ENCODE measurements at places on chromosomes 11 and 22. TPM values are rescaled to one million over a fixed set of nuclear protein-coding genes. Genes with fewer than 3 reads are reported as not detected.

MRGPRX3 gene
- not detected for total RNA-seq

MPEG1 gene
- 2.9 TPM for total RNA-seq

RFPL2 gene
- 0.30 TPM for total RNA-seq

RASGRP2 gene
- 668 TPM for total RNA-seq

PLEKHB1 gene
- total RNA-seq = 30.8 TPM

UCP3 gene
- total RNA-seq = 3.0 TPM

TUB gene
- total RNA-seq = not detected

TCN2 gene
- 0.52 TPM for total RNA-seq

OR10A6 gene
- total RNA-seq = not detected

BARX2 gene
- total RNA-seq = not detected

GRCh38 chr11:58905011-58905720, 34.1 kb upstream of the GLYATL1 start:
- H3K36me3 ChIP-seq = no peaks in the 10 kb centered on the region
- H3K27me3 ChIP-seq = peaks cover 29% of the 10 kb centered on the region
- no peak overlapping the region for H3K27ac ChIP-seq
- no peak overlapping the region for H3K4me3 ChIP-seq
- DNase-seq = no peak

GRCh38 chr11:114366331-114367243, 33.7 kb downstream of the C11orf71 start:
- no peaks in the 10 kb centered on the region for H3K4me1 ChIP-seq
- H3K27me3 ChIP-seq = peaks cover 3% of the 10 kb centered on the region
- H3K36me3 ChIP-seq = no peaks in the 10 kb centered on the region
- H3K27ac ChIP-seq = no peak overlapping the region

DNA sequence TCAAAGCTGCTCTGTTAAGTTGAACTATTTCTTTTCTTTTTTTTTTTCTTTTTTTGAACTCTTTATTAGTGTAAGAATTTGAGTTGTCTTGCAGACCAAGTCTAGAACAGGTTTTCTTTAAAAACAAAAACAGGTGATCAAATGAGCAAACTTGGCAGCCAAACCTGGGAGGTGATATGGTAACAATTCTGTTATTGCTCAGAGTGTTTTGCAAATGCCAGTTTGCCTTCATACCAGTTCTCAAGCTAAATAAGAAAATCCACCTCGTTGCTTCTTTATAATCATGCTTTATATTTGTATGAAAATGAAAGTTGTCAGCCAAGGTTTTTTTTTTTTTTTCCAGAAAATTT, 76.9 kb downstream of the DEPDC5 start:
- no peaks in the 10 kb centered on the region for H3K27me3 ChIP-seq
- no peak overlapping the region for H3K4me3 ChIP-seq
- no peaks in the 10 kb centered on the region for H3K4me1 ChIP-seq
- no peak overlapping the region for H3K27ac ChIP-seq

DNA sequence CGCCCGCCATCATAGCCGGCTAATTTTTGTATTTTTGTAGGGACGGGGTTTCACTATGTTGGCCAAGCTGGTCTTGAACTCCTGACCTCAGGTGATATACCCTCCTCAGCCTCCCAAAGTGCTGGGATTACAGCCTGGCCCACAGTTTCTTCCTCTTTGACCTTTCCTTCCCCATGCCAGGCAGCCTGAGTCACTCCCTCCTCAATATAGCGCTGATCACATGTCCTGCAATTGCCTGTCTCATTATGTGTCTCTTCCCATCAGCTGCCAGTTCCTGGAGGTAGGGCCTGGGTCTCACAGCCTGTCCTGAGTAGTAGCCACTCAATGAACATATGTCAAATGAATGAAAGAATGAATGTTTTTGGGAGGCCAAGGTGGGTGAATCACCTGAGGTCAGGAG, 43.0 kb upstream of the CCDC134 start:
- DNase-seq = no peak
- H3K36me3 ChIP-seq = no peaks in the 10 kb centered on the region
- H3K4me1 ChIP-seq = no peaks in the 10 kb centered on the region

DNA sequence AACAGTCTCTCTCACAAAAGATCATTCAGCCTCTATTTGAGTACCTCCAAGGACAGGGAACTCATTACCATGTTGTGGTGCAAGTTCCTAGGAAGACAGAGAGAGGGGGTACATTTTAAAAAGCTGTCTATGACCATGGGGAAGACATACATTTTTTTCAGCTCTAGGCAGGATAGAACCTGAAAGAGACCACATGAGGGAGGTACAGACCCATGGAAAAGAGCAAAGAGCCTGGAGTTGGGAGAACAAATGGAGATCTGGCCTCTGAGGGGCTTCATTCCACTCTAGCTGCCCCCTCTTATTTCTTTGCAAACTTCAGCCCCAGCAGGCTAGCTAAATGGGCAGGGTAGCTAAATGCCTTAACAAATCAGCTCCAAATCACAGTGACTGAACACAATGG, 36.3 kb downstream of the KCNC1 start:
- no peak overlapping the region for H3K27ac ChIP-seq
- H3K4me1 ChIP-seq = no peaks in the 10 kb centered on the region
- no peaks in the 10 kb centered on the region for H3K36me3 ChIP-seq
- H3K27me3 ChIP-seq = no peaks in the 10 kb centered on the region
- DNase-seq = no peak

DNA sequence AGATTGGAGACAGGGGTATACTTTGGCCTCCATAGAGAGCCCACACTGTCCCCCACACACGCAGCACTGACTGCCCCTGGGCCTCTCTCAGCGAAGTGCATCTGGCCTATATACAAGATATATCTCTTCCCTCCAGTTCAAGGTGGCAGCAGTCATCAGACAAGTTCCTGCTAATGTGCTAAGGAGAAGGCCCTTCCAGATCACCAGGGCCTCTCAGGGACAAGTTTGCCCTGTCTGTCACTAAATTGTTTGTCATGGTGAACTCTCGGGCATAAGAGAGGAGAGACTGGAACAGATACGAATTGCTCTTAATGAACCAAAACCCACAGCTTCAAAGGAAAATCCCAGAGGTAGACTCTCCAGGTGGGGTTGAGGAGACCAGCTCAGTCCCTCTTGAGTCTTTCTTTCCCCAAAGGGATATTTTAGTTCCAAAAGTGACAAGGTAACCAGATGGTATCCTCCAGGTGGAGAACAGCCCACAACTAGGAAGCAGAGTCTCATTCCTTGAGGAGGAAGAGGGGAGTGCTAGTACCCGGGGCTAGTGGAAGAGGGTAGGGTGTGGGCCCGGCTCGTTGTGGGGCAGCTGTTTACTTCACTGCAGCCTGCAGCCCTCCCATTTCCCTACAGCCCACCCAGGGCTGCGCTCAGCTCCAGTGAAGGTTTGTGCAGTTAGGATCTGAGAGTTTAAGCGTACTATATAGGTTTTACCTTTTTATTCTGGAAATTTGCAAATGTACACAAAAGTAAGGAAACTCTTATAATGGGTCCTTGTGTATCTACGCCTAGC, 2.2 kb upstream of the SLC35C1 start:
- H3K27me3 ChIP-seq = no peaks in the 10 kb centered on the region
- H3K36me3 ChIP-seq = peaks cover 8% of the 10 kb centered on the region
- no peak overlapping the region for H3K27ac ChIP-seq
- peaks cover 34% of the 10 kb centered on the region for H3K4me1 ChIP-seq
- H3K4me3 ChIP-seq = no peak overlapping the region
- DNase-seq = no peak

DNA sequence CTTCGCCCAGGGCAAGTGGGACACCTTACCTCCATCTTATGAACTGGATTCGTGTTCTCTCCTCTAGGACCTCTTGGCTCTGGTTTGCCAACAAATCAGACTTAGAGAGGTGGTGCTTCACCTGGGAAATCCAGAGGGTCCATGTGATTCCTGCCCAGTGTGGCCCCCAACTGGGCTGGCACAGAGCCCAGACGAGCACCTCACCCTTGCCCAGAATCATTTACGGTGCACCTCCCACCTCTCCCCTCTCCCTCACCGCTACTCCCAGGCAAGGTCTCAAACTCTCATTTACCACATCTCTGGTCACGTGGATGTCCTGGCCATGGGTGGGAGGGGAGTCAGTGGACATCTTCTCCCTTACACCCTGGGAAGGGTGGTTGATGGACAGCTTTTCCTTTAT, 1.1 kb downstream of the SPATA19 start:
- no peaks in the 10 kb centered on the region for H3K27me3 ChIP-seq
- no peak overlapping the region for H3K27ac ChIP-seq
- no peak overlapping the region for H3K4me3 ChIP-seq

DNA sequence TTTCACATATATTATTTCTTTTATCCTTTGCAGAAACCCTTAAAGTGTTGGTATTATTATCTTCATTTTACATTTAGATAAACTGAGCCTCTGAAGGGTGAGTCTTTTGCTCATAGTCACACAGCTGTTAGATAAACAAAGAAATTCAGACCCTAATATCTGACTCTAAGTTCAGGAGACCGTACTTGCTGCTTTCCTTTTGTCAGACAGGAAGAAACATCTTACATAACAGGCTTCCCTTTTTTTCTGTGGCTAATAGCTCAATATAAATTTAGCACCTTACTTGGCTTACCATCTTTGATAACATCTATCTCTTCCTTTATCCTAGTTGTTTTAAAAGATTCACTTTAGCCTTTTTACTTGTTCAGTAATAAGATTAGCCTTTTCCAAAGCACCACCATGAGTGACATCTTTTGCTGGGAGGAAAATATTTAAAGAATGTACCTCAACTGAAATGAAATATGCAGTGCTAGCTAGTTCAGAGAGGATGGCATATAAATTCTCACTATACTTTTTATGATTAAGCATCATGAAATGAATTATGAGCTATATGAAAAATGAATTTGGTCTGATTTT, 128.6 kb downstream of the WNT11 start:
- no peak overlapping the region for H3K4me3 ChIP-seq
- no peaks in the 10 kb centered on the region for H3K27me3 ChIP-seq
- H3K27ac ChIP-seq = no peak overlapping the region
- no peak for DNase-seq
- H3K36me3 ChIP-seq = no peaks in the 10 kb centered on the region

GRCh38 chr22:40593460-40594273, 42.9 kb downstream of the MRTFA start:
- H3K4me3 ChIP-seq = no peak overlapping the region
- no peaks in the 10 kb centered on the region for H3K36me3 ChIP-seq
- DNase-seq = no peak
- no peak overlapping the region for H3K27ac ChIP-seq
- H3K4me1 ChIP-seq = no peaks in the 10 kb centered on the region

GRCh38 chr11:33774736-33775466, 581 bp upstream of the FBXO3 start:
- H3K4me3 ChIP-seq = peak overlapping the region; percentile 73
- no peak for DNase-seq
- H3K27ac ChIP-seq = peak overlapping the region; percentile 52
- H3K36me3 ChIP-seq = peaks cover 5% of the 10 kb centered on the region
- H3K4me1 ChIP-seq = peaks cover 41% of the 10 kb centered on the region

GRCh38 chr11:12915093-12915492, 94.0 kb upstream of the RASSF10 start:
- no peak overlapping the region for H3K4me3 ChIP-seq
- H3K27me3 ChIP-seq = peaks cover 8% of the 10 kb centered on the region
- no peak for DNase-seq
- no peaks in the 10 kb centered on the region for H3K36me3 ChIP-seq
- H3K4me1 ChIP-seq = no peaks in the 10 kb centered on the region

GRCh38 chr11:120881596-120881995, 142.3 kb upstream of the TBCEL start:
- no peak overlapping the region for H3K27ac ChIP-seq
- peaks cover 4% of the 10 kb centered on the region for H3K27me3 ChIP-seq
- no peak for DNase-seq

- no peak overlapping the region for H3K27ac ChIP-seq
- no peak for DNase-seq
- H3K36me3 ChIP-seq = no peaks in the 10 kb centered on the region
- no peak overlapping the region for H3K4me3 ChIP-seq
- no peaks in the 10 kb centered on the region for H3K27me3 ChIP-seq
- H3K4me1 ChIP-seq = no peaks in the 10 kb centered on the region
Measured at GRCh38 chr11:67548555-67549110, 25.4 kb upstream of the CABP2 start.

DNA sequence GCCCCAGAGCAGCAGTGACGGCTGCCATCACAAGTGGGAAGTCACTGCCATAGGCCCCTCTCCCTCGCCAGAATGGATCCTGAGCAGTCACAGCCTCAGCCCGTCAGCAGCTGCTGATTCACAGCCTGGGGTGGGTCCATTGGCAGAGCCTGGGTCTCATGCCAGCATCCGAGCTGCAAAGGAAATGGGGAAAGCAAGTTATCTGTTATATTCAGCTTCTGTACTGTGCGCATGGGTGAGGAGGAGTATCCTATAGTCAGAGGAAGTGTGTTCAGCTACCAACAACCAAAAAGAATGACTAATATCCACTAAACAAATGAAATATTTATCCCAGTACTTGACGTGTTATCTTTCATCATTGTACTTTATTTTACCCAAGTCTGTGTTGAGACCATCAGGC, 119.7 kb downstream of the RCN1 start:
- H3K4me3 ChIP-seq = no peak overlapping the region
- no peak for DNase-seq
- no peaks in the 10 kb centered on the region for H3K36me3 ChIP-seq

GRCh38 chr11:32033067-32033466, 57.8 kb upstream of the RCN1 start:
- DNase-seq = no peak
- H3K27me3 ChIP-seq = peaks cover 4% of the 10 kb centered on the region
- no peak overlapping the region for H3K4me3 ChIP-seq
- H3K4me1 ChIP-seq = no peaks in the 10 kb centered on the region

DNA sequence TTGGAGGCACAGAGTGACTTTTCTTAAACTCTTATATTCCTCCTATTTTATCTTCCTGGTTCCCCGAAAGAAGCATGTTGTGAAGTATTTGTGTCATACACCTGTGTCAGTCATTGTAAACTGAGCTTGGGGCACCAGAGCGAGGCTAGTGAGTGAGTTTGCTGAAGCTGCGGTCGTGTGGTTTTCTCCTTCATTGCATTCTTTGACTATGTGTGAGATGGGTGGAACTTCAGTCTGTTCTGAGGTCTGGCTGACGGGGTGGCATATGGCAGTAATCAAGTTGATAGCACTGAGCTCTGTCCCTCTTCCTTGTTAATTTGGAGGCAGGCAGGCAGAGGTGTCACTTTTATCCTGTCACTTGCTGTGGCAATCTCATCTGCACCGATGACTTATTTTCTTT, 4.2 kb downstream of the VPS26B start:
- H3K4me1 ChIP-seq = peaks cover 67% of the 10 kb centered on the region
- no peak overlapping the region for H3K27ac ChIP-seq
- no peak for DNase-seq
- no peak overlapping the region for H3K4me3 ChIP-seq
- no peaks in the 10 kb centered on the region for H3K27me3 ChIP-seq
- peaks cover 6% of the 10 kb centered on the region for H3K36me3 ChIP-seq

DNA sequence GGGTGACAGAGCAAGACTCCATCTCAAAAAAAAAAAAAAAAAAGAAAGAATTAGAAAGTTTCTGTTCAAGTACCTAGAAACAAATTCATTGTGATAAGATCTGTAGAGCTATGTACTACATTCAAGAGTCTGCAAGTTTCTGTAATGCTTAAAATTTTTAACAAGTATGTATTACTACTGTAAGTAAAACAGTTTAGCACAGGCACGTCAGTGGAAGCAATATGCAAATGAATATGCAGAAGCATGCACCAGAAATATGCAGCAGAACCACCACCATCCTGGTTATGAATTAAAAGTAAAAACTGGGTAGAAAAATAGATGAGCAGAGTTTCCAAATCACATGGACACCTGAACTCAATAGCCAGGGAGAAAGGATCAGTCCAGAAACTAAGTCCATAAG, 19.3 kb downstream of the SBF2 start:
- no peak overlapping the region for H3K4me3 ChIP-seq
- no peaks in the 10 kb centered on the region for H3K4me1 ChIP-seq
- H3K27me3 ChIP-seq = no peaks in the 10 kb centered on the region
- DNase-seq = no peak
- no peak overlapping the region for H3K27ac ChIP-seq

GRCh38 chr11:61547246-61547645, 33.6 kb downstream of the SYT7 start:
- no peak overlapping the region for H3K4me3 ChIP-seq
- no peaks in the 10 kb centered on the region for H3K4me1 ChIP-seq
